ENCODE measurements at places on chromosomes 3 and 15.

- no peak for DNase-seq
Observed at GRCh38 chr3:12799525-12800440, 3.3 kb downstream of the CAND2 start.

DNA sequence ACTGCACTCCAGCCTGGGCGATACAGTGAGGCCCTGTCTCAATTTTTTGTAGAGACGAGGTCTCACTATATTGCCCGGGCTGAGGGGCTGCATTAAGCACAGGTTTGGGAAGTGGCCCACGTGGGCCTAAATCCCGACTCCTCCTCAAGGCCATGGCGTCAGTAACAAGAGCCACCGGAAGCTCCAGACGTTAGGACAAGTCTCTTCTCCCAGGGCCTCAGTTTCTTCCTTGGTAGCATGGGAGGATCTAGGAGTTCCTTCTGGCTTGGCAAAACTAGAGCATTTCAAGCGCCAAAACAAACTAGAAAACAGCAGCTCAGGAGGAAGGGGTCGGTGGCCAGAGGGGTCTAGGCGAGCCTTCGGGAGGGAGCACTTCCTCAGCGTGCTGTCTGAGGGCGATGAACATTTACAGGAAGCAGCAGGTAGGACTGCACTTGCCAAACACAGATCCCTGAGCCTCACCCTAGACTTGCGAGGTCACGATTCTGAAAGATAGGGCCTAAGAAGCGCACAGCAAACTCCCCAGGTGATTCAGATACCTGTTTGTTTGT is 536 bp downstream of the SNAPC5 start:
- no peak for DNase-seq

GRCh38 chr15:20643829-20644425 is 102.3 kb upstream of the GOLGA6L6 start:
- no peak for DNase-seq

GRCh38 chr3:139302084-139302800 is 41.6 kb upstream of the MRPS22 start:
- no peak for DNase-seq

GRCh38 chr3:123720638-123721037 is 135.8 kb upstream of the HACD2 start:
- no peak for DNase-seq

GRCh38 chr3:127158614-127159229 is 34.2 kb upstream of the PRR23E start:
- DNase-seq = no peak

- no peak for DNase-seq
Observed at GRCh38 chr3:18370672-18371071, 54.5 kb downstream of the SATB1 start.

DNA sequence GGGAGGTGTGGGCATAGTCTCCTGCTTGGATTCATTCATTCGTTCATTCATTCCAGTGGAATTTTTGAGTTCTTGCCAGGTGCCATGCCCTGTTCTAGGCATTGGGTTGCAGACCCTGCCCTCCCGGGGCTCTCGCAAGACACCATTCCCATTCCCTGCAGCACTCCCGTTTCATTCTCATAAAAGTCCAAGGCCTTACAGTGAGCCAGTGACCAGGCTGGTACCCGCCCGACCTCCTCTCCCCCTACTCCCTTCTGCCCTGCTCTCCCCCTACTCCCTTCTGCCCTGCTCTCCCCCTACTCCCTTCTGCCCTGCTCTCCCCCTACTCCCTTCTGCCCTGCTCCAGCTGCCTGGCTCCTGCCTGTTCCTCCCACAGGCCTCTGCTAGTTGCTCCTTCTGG is 41.9 kb downstream of the AMOTL2 start:
- DNase-seq = no peak

DNA sequence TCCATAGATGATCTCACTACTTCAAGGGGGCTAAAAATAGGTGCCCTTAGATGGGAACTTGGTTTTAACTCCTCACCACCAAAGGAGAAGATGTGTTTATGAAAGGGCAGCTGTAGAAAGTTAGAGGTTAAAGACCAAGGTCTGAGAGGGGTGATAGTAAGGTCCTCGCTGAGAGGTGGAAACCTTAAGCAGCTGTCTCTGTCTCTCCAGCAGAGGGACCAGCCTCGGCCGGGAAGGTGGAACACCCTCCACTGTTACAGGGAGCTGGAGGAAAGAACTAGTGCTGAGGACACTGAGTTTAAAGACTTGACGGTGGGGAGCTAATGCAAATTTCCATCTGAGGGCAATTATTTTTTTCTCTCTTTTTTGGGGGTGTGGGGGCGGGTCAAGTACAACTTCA is 8.9 kb upstream of the RLBP1 start:
- no peak for DNase-seq

DNA sequence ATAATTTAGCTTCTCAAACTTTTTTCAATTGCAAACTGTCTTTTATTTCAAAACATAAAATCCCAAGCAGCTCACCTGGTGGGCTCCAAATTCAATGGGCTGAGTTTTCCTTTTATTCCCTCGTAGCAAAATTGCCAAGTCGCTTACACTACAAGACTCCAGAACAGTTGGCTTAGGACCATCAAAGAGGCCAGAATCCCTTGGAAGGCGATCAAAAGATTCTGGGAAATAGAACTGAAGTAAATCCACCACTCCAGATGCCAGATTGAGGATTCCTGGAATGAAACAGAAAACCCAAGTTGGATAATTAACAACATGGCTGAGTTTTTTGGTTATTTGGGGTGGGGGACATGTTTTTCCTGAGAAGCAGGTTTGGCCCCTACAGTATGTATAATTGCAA is 87.7 kb upstream of the DCLK3 start:
- no peak for DNase-seq

All from putamen (tissue), 1 donor.